ENCODE measurements at places on chromosomes 5 and 9.

DNA sequence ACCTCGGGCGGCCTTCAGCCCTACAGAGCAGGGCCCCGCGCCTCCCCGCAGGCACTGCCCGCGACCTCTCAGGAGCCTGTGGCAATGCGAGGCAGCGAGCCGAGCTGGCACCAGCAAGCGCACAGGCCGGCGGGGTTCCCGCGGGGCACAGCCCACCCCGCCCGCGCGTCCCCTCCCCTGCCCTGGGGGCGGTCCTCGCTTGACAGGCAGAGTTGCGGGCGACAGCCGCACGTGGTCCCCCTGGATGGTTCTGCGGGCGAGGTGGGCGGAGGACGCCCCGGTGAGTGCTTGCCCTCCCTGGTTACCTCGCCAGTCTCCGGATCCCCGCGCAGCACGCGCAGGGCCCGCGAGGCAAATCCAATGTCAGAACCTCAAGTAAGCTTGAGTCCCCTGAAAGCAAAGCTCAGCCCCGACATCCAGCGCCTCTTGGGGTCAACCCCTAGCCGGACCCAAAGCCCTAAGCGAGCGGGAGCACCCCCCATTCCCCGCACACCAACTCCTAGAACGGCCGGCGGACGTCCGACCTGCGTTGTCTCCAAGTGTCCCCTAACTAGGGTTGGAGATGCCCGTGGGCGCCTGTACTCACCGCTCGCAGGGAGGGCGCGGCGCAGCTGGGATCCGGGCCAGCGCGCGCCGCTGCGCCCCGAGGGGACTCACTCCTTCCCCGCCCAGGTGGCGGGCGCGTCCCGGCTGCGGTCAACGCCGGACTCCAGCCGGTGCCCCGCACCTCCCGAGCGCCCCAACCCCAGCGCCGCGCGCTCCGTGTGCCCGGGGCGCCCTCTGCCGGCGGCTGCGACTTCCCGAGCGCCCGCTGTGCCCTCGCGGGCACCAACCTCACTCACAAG lies at the start of gene DRD1:
TSS of gene DRD1 (minus strand) at position 123 of the 845 bp plus-strand sequence. CDS start 1,083 bp downstream, outside the sequence.
- peak; percentile 31 for DNase-seq

DNA sequence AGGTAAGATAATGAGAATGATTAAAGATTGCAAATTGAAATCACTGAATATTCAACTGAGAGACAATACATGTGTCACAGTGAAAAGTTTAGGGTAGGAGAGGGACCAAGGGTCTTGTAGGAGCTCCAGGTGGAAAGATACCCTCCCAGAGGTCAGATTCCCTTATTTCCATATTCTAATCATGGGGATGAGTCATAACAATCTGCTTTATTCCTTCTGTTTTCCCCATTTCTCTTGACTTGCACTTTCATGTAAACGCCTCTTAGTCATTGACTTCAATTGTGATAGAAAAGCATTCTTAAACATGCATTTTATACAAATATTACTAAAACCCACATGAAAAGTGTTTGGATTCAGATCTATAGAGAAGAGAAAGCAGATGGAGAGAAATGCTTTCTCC lies 81.3 kb upstream of the CTSL start:
- no peak for DNase-seq

DNA sequence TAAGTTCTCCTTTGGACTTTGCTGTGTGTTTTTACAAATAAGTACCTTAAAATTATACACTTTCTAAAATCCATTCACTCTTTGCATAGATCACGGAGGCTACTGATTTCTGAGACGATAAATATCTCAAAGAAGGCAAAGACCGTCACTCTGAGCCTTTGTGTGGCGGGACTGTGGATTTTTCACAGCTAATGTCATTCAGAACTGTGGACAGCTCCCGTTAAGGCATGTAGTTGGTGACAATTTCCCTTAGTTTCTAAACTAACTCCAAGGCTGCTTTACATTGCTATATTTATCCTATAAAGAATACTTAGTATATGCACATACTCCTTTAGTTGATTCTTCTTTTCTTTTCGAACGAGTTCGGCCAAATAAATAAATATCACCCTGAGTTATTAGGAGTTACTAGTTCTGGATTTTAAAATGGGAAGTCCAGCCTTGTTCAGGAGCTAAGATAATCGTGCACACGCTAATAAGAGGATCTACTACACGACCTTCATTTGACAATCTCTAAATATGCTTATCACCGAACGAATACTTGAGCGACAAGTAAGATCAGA lies 1.8 kb downstream of the HCN1 start:
- no peak for DNase-seq

DNA sequence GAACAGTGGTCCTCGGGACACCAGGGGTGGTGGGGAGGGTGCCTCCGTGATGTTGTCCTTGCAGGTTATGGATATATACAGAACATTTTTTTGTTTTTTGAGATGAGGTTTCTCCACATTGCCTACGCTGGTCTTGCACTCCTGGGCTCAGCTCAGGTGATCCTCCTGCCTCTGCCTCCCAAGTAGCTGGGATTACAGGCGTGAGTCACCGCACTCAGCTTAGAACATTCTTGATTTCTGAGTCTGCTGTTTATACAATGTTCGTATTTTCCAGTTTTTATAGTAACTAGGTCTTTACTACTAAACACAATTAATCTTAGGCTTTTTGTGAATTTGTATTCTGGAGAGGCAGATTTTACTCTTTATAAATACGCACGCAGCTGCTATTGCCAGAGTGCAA lies 6.0 kb downstream of the PMPCA start:
- no peak for DNase-seq

- DNase-seq: no peak
These were observed 50.1 kb upstream of the GLRX start for GRCh38 chr5:95872346-95873268.

DNA sequence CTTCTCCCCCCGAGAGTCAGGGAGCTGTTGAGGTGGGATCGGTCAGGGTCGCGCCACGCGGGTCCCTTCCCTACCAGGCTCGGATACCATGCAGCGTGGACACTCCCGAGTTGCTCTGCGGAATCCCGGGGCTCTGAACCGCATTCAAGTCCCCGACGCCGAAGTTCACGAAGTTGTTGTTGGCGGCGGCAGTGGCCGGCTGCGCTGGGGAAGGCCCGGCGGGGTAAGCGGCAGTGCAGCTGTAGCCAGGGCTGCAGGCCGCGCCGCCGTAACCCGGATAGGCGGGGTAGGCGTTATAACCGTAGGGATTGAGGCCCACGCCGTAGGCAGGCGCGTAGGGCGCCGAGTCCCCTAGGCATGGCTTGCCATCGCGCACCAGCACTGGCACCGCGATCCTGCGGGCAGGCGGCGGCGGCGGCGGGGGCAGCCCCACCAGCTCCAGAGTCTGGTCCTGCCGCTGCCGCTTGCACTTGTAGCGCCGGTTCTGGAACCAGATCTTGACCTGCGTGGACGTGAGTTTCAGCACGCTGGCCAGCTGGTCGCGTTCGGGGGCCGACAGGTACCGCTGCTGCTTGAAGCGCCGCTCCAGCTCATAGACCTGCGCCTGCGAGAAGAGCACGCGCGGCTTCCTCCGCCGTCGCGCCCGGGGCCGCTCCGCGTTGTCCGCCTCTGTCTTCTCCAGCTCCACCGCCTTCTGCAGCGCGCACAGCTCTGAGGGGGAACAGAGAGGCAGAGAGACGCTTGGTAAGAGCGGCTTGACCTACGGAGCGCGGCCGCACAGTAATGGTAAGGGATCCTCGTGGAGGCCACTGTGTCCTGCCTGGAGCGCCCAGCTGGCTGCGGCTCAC lies 2.3 kb downstream of the NKX2-5 start:
- DNase-seq: no peak

GRCh38 chr5:94263068-94263467 lies 355.3 kb downstream of the KIAA0825 start:
- no peak for DNase-seq

DNA sequence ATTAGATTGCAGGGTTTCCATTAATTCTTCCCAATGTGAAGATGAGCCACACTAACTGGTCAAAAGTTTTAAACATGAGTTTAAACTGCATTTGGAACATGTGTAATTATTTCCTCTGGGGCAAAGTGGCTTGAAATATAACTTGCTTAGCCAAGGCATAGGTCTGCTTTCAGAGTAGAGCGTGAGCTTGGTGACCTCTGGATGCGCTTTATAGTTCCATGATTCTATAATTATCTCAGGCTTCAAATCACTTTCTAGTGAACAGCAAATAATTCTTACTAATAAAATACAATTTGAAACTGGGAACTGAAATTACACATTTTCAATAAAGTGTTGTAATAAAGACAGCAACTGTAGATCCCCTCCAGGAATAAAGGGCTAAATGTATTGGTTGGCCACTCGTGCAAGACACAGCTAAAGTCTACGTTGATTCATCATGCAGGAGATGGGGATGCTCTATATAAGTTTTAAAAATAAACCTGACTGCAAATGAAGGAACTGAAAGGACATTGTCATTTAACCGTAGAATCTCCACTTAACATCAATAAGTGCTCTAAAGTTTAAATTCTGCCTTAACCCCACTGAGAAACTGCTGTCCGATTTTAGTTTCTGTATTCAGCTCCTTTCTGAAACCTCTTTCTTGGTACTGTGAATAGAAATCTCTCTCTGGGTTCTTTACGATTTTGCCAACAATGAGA lies 460.0 kb downstream of the PSAT1 start:
- no peak for DNase-seq

GRCh38 chr5:141420855-141421488 lies at the start of gene PCDHGA11:
PCDHGA11 (plus strand) TSS chr5:141421051; CDS start chr5:141421228, 177 bp downstream.
- no peak for DNase-seq

DNA sequence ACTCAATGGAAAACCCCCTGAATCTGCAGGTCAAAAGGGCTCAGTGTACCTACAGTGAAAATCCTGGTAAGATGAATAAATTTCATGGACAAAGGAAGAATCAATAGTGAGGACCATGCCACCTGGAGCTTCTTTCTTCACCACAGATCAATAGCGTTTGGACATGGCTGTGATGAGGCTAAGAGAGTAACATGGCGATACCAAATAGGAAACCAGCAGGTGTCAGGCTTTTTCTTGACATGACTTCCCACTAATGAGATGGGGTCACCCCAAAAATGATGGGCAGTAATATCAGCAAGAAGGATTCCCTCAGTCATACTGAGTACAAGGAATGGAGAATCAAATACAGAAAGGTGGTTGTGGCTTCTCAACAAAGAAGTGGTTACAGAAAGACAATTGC lies 208.5 kb upstream of the PLPPR1 start:
- no peak for DNase-seq

DNA sequence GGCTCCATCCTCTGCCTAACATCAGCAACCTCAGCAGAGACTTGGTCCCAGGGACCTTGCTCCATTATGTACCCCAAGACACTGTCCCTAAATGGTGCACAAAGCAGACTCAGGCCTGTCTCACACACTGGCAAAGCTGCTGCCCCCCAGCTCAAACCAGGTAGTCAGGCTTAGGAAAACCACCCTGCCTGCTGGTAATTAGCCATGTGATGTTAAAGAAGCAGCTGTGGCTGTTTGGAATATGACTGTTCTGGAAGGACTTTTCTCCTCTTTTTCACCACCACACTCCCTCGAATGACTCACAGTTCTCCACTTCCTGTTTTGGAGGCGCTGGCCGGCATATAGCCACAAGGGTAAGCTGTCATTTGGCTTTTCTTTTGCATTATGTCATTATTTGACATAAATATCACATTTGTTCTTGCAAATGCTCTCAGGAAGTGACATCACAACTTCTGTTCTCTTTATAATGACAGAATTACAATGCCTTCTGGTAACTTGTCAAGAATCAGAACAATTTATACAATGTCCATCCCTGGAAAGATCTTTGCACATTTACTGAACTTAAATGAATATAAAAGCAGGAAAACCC lies 113.9 kb downstream of the SUSD1 start:
- peak; percentile 6 for DNase-seq

DNA sequence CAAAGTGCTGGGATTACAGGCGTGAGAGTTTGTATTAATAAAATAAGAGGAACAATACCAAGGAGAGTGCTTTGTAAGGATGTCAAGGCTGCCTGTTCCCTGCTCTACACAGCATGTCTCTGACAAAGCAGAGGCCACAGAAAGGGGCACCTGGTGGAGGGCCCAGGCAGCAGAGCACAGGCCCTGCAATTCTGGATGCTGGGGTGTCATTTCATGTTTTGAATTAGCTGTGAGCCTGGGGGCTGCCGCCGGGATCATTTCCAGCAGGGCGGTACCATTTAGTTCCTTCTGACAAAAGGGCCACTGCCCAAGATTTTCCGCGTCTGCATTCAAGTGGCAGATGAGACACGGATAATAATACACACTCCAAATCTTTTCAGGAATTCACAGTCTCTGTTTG lies 396.9 kb downstream of the GADD45G start:
- DNase-seq: no peak

DNA sequence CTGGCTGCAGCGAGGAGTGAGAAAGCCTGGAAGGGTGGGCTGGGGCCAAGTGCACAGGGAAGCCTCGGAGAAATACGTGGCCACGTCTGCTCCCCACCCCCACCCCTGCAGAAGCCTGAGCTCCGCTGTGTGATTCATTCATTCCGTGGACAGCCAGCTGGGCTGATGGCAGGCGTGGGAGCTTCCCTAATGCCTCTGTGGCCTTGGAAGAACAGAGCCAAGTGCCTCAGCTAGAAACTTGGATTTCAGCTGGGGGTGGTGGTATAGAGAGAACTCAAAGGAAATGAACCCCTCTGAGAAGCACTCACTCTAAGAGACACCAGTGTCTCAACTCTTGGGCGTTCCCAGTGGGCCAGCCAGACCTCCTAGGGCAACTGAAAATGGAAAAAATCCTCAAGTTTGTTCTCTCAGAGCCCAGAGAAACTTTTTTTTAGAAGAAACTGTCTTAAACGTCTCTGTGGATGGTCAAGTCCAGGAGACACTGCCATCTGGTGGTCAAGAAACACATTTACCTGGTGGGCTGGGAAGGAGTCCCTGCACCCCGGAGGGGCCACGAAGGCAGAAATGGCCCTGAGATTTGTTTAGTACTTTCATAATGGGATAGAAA lies 18.0 kb downstream of the ATOX1 start:
- no peak for DNase-seq

GRCh38 chr9:134518004-134518606 lies 123.5 kb upstream of the COL5A1 start:
- DNase-seq: no peak

DNA sequence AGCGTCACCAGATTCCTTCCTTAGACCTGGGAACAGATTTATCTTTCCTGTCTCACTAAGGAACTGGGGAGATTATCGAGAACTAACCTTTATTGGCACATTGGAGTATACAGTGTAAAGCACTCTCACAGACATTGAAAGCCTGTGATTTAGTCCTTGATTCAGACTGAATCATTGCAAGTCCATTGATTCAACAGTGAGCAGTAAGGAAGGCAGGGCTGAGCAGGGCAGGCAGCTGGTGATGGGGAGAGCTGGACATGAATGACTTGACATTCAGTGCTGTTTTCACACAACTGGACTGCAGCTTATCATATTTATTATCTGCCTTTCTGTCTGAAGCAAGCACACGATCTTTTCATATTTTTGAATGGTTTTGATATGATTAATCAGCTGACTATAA lies 16.2 kb downstream of the ISOC1 start:
- DNase-seq: no peak

Data from T-cell (primary cell).